NCI-H460 (cell line): ENCODE measurements at places on chromosomes 7 and 10.

DNA sequence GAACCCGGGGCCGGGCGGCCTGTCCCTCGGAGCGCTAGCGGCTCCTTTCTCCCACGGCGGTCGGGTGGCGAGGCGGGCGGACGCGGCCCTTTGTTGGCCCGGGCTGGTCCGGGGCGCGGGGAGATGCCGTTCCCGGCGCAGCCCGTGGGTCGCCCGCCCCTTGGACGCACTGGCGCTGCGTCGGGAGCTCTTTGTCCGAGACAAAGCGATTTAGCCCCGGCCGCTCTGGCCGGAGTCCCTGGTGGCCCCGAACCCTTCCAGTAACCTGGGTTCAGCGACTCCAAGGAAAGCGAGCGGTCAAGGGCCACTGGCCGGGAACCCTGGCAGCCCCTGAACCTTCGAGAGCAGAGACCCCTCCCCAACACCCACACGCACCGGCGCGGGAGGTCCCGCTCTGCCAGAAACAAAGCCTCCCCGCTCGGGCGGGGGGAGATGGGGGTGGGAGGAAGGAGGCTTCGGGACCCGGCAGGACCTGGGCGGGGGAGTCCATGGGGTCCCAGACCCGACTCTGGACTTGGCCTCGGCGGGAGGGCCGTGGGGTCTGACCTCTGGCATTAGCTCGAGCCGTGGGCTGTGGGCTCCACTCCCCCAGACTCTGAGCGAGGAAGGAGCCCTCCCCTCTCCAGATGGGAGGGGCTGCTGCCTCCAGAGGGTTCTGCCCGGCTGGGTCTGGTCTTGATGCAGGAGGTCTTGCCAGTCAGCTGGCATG lies 836 bp downstream of the DPYSL4 start:
- DNase-seq = no peak

DNA sequence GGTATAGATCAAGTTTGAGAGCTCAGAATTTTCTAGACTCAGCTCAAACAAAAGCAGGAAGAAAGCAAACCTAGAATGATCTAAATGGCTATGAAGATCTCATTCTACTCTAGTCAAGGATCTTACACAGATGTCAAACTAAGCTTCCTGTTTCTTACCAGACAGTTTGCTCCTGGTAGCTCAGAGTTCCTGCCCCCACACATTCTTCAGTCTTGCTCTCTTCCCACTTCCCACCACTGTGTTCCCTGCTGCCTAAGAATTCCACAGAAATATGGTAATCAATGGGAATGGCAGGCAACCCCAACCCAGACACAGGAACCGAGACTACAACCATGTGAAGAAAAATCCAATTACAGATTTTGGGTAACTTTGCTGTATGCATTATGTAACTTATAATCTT lies 133.4 kb upstream of the PTN start:
- DNase-seq = no peak

- DNase-seq = no peak
Observed at GRCh38 chr10:86090807-86091206, 275.8 kb downstream of the GRID1 start.

- DNase-seq = no peak
Observed at GRCh38 chr10:22719406-22720042, 5.1 kb upstream of the PIP4K2A start.

DNA sequence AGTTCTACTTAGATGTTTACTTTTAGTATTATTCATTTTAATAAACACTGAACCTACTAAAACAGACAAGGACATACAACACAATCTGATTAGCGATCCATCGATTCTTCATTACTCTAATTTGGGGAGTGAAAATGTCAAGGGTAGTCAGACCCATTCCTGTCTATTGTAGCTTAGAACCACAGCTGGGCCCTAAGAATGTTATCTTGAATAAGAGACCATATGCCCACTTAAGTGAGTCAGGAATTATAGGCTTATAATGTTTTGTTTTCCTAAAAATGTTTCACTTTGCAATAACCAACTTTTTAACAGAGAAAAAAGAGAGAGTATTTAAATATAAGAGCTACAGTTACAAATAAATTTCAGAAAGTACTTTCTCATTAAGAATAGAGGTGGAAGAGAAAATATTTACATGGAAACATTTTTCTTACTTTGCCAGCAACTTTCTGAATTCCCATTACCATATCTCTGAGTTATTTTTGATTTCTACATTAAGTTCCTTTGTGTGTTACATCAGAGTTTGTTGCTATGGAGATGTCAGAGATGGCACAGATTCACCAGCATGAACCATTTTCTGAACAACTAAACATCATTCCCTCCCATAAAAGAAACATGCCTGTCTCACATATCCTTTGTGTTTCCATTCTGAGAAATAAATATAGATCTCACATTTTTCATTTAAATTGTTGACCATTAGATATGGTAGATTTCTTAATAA lies 75.4 kb upstream of the SLC13A1 start:
- peak; percentile 41 for DNase-seq

- no peak for DNase-seq
Observed at GRCh38 chr7:103870664-103871063, 118.8 kb downstream of the RELN start.

- DNase-seq = no peak
Observed at GRCh38 chr7:34425194-34425593, 232.8 kb upstream of the NPSR1 start.
